ENCODE measurements at places on chromosomes 7 and 10. TPM values are rescaled to one million over a fixed set of nuclear protein-coding genes. Genes with fewer than 3 reads are reported as not detected.

Gene CLRN3
- total RNA-seq = not detected

Gene BEND7
- total RNA-seq = 25.3 TPM

Gene SLC18A3
- total RNA-seq = not detected

Gene UNCX
- not detected for total RNA-seq

Gene PPP1R17
- not detected for total RNA-seq

Gene GBX1
- total RNA-seq = 0.38 TPM

Gene VWDE
- total RNA-seq = not detected

Gene TIAL1
- 84.2 TPM for total RNA-seq

Gene EMX2
- 0.92 TPM for total RNA-seq

Gene GPR146
- 8.0 TPM for total RNA-seq

Gene ZNF398
- 8.4 TPM for total RNA-seq

Gene DNAJC12
- total RNA-seq = 7.8 TPM

Gene ZNF804B
- total RNA-seq = not detected

Gene NKX2-3
- not detected for total RNA-seq

Gene CREB5
- total RNA-seq = 26.7 TPM

Gene PNLIPRP3
- total RNA-seq = not detected

Gene WNT8B
- not detected for total RNA-seq

Gene CARD11
- total RNA-seq = 0.84 TPM

Gene TMEM236
- total RNA-seq = 0.20 TPM

Gene IFIT5
- 6.9 TPM for total RNA-seq

Gene HTR5A
- not detected for total RNA-seq

Gene WASL
- total RNA-seq = 31.0 TPM

Gene DYDC2
- not detected for total RNA-seq

Gene CDNF
- total RNA-seq = 20.4 TPM

Gene LOXL4
- 5.7 TPM for total RNA-seq

Gene IGFBP3
- total RNA-seq = 62.6 TPM

Gene ITIH5
- 10.7 TPM for total RNA-seq

Gene ESYT2
- total RNA-seq = 46.3 TPM

Gene PHYHIPL
- 0.32 TPM for total RNA-seq

Gene LEP
- total RNA-seq = 0.15 TPM

Gene NUTM2B
- total RNA-seq = 0.86 TPM

Gene PRRT4
- 11.8 TPM for total RNA-seq
